ENCODE measurements at places on chromosomes 7 and 10. TPM values are rescaled to one million over a fixed set of nuclear protein-coding genes. Genes with fewer than 3 reads are reported as not detected.

CPN1 gene
- total RNA-seq = not detected

EVX1 gene
- not detected for total RNA-seq

TRIM74 gene
- not detected for total RNA-seq

TMEM184A gene
- 0.11 TPM for total RNA-seq

OR2A5 gene
- total RNA-seq = not detected

GRM3 gene
- total RNA-seq = not detected

CCDC172 gene
- total RNA-seq = not detected

OLAH gene
- total RNA-seq = 0.25 TPM

ANKRD7 gene
- 1.9 TPM for total RNA-seq

ASZ1 gene
- not detected for total RNA-seq

AS3MT gene
- total RNA-seq = 13.7 TPM

ZNF746 gene
- total RNA-seq = 19.7 TPM

PCGF5 gene
- total RNA-seq = 32.5 TPM

CPA2 gene
- total RNA-seq = not detected

NCF1 gene
- not detected for total RNA-seq

TMEM178B gene
- total RNA-seq = not detected

SPDYE5 gene
- total RNA-seq = 0.12 TPM

ANKRD30A gene
- total RNA-seq = not detected

CFAP46 gene
- total RNA-seq = 0.87 TPM

CALCR gene
- not detected for total RNA-seq

KIF11 gene
- total RNA-seq = 59.2 TPM

VSIR gene
- total RNA-seq = 10.1 TPM

SSC4D gene
- total RNA-seq = 0.55 TPM

RBP4 gene
- total RNA-seq = not detected

HDAC9 gene
- 20.2 TPM for total RNA-seq

SLC16A12 gene
- under 0.01 TPM for total RNA-seq

PTPN20 gene
- 1.2 TPM for total RNA-seq

VPS37D gene
- 9.2 TPM for total RNA-seq

CNTNAP2 gene
- total RNA-seq = under 0.01 TPM

PLEKHS1 gene
- total RNA-seq = not detected

C7orf33 gene
- total RNA-seq = not detected

OR6V1 gene
- not detected for total RNA-seq

AGAP6 gene
- 3.1 TPM for total RNA-seq

CCL24 gene
- not detected for total RNA-seq

ERLIN1 gene
- 60.5 TPM for total RNA-seq

TMUB1 gene
- total RNA-seq = 20.6 TPM

HOXA5 gene
- 0.66 TPM for total RNA-seq

ACTL6B gene
- not detected for total RNA-seq

Measured in uterine smooth muscle cell (primary cell).